ENCODE measurements at places on chromosomes 4 and X.

DNA sequence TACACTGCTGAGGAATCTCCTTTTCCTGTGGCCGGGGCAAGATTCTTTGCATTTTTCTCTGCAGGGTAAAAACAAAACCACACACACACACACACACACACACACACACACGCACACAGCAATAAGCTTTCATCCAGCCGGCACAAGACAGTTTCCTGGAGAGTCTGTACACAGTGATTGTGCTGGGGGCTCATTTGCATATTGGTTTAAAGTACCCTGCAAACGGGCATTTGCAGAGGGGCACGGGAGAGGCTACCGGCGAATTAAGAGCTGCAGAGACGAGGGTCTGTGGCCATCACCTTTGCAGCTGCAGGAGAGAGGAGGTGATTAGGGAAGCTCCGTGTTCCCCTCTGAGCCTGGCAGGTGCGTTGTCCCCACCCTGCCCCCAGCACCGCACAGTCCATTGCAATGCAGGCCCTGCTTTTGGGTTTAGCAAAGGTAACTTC lies 219.9 kb downstream of the SHOX start:
- no peak overlapping the region for H3K4me3 ChIP-seq
- H3K27me3 ChIP-seq: no peaks in the 10 kb centered on the region
- H3K4me1 ChIP-seq: no peaks in the 10 kb centered on the region
- DNase-seq: no peak
- H3K27ac ChIP-seq: no peak overlapping the region
- no peaks in the 10 kb centered on the region for H3K36me3 ChIP-seq

DNA sequence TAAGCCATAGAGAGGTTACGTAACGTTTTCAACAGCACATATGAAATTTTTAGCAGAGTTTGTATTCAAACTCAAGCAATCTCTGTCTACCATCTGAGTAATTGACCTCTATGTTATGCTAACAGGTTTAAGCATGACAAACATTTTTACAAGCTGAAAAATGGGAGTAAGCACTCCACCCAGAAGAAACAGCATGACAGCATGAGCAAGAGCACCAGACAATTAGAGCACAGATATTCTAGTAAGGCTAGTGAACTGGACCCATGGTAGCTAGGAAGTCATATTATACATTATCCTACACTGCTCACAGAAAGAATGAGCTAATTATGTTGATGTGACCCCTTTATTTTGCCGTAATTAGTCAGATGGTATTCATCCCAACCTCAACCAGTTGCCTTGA lies 200.5 kb downstream of the PABPC4L start:
- DNase-seq: no peak
- H3K4me1 ChIP-seq: no peaks in the 10 kb centered on the region
- no peaks in the 10 kb centered on the region for H3K27me3 ChIP-seq
- H3K36me3 ChIP-seq: no peaks in the 10 kb centered on the region
- no peak overlapping the region for H3K4me3 ChIP-seq

- H3K27ac ChIP-seq: no peak overlapping the region
- DNase-seq: no peak
- no peaks in the 10 kb centered on the region for H3K36me3 ChIP-seq
- peaks cover 34% of the 10 kb centered on the region for H3K27me3 ChIP-seq
Observed at GRCh38 chrX:40004246-40004535, 93.6 kb downstream of the BCOR start.

DNA sequence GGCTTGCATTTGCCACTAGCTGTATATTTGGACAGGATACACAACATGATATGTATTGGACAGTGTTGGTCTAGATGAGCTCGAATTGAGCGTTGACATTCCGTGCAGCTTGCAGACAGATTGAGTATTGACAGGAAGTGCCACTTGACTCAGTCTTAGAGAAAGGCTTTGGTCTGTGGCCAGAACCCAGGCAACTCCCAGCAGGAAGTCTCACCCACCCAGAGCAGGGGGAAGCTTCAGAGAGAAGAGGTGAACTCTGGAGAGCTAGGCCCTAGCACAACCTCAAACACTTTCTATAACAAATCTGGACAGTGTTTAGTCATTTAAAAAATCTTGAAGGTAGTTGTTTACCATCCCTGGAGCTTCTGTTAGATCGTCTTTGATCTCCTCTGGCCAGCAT lies 280.5 kb downstream of the FBXW7 start:
- H3K36me3 ChIP-seq: peaks cover 7% of the 10 kb centered on the region
- H3K4me3 ChIP-seq: peak overlapping the region; percentile 6
- peaks cover 3% of the 10 kb centered on the region for H3K27me3 ChIP-seq
- peak; percentile 83 for DNase-seq

- H3K36me3 ChIP-seq: no peaks in the 10 kb centered on the region
- H3K4me1 ChIP-seq: no peaks in the 10 kb centered on the region
- no peak overlapping the region for H3K4me3 ChIP-seq
- H3K27ac ChIP-seq: no peak overlapping the region
Observed at GRCh38 chrX:22699581-22700091, 300.1 kb upstream of the DDX53 start.

DNA sequence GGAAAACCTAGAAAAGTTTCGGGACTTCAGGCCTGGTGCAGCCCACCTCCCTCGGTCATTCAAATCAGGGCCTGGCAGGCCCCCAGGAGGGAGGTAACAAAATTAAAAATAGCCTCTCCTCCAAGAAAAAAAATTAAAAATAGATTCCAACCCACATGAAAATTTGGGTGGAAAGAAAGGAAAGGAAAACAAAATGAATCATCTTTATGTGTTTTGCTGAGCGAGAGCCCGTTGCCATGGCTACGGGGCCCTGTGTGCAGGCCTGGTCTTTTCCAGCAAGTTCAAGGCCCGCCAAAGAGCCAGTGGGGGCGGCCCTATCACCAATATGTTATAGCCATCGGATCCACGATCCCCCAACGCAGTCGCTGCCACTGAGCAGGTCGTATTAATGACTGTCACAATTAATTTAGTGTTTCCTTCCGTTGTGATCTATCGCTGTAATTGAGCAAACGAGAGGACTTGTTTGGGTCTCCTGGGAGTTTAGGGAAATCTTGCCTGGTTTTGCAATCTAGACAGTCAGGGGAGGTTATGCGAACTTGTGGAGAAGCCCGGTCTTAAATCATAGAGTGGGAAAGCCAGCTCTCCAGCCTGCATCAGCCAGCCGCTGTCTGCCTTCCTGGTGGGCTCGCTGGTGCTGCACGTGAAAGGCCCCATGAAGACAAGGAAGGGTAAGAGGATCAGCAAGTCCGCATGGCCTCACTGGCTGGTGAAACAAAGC lies 452.4 kb downstream of the BCOR start:
- H3K27me3 ChIP-seq: no peaks in the 10 kb centered on the region
- H3K36me3 ChIP-seq: no peaks in the 10 kb centered on the region
- peaks cover 4% of the 10 kb centered on the region for H3K4me1 ChIP-seq
- DNase-seq: no peak
- no peak overlapping the region for H3K4me3 ChIP-seq

- no peak overlapping the region for H3K27ac ChIP-seq
- no peaks in the 10 kb centered on the region for H3K36me3 ChIP-seq
- no peaks in the 10 kb centered on the region for H3K27me3 ChIP-seq
- DNase-seq: no peak
Observed at GRCh38 chrX:115906881-115907280, 263.7 kb upstream of the AGTR2 start.

Measured in activated CD4-positive, alpha-beta memory T cell treated with anti-CD3 and anti-CD28 coated beads, Interleukin-2, amount 10 ng/mL, durations not matched to agents 7 days and 5 days (primary cell).